Cortex of kidney (tissue), 1 donor: ENCODE measurements at places on chromosomes 4 and X.

DNA sequence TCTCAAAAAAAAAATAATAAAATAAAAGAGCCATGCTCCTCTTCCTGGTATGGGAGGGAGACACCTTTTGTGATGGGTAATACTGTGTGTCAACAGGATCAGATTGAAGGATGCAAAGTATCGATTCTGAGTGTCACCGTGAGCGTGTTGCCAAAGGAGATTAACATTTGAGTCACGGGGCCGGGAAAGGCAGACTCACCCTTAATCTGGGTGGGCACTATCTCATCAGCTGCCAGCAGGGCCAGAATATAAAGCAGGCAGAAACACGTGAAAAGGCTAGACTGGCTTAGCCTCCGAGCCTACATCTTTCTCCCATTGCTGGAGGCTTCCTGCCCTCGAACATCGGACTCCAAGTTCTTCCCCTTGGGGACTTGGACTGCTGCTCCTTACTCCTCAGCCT is 95.4 kb downstream of the SHOX start:
- DNase-seq, result no peak

DNA sequence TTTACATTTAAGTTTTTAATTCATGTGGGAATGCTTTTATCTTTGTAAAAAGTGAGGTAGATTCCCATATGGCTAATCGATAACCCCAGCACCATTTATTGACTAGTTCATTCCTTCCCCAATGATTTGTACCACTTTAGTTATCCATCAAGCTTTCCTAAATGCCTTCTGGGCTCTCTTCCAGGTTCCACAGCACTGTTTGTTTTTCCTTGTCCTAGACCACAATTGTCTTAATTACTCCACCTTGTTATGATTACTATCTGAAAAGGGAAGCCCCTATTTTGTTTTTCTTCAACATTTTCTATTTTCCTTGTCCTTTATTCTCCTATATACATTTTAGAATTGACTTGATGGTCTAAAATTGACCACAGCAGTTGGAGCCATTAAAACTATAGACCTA is 48.5 kb upstream of the GPRIN3 start:
- no peak for DNase-seq

DNA sequence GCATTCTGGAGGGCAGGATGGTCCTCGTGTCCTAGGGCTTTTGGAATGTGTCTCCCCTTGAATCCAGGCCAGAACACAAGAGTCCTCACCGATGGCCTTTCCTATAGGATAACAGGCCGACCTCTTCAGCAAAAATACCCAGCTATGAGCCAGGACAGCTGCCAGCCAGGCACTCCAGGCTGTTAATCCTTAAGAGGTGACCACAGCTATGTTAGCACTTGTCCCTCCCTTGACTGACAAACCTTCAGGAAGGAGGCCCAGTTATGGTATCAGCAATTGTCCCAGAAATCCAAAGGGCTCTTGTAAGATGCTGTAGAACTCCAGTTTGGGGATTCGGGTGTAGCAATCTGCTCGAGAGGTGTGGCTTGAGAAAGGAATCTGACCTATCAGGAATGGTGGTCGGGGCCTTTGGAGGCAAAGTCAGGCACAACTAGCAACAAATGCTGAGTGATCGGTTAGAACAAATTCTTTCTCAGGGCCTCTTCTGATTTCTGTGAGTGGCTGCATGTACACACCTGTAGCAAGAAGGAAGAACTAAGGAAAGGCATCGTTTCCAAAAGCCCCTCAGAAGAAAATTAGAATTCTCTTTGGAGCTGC is 54.6 kb downstream of the PTCHD1 start:
- DNase-seq, result no peak

- DNase-seq, result no peak
These were observed 1.9 kb downstream of the RNF4 start for GRCh38 chr4:2470791-2471190.

GRCh38 chr4:75545526-75545925 is 10.3 kb upstream of the ODAPH start:
- DNase-seq, result no peak

GRCh38 chr4:8788174-8788573 is 83.5 kb downstream of the HMX1 start:
- no peak for DNase-seq

DNA sequence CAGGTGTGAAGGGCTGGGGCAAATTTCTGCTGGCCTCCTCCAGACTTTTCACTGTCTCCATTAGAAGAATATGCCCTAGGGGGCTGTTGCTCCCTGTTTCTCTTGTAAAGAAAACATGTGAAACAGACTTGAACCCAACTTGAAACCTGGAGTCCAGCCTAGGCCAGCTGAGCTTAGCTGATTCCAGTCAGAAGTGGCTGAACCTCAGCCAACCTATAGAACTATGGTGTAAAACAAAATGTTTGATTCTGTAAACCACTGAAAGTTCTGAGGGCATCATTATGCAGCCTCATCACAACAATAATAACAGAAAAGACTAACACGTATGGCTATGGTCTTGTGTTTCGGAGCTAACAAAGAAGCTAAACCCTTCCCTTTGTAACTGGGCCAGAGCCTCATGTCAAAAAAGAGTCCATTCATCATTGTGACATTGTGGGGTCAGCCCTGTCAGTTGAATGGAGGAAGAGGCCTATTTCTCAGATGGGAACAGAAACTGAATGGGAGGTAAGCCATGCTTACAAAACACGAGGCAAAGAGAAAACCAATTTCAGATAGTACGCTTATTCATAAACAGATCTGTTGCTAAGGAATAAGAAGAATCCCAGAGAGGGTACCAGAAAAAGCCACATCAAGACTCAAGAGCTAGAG is 34.1 kb downstream of the SETD7 start:
- no peak for DNase-seq

GRCh38 chr4:23972187-23972586 is 82.3 kb upstream of the PPARGC1A start:
- no peak for DNase-seq

- no peak for DNase-seq
These were observed 241.7 kb upstream of the SPOCK3 start for GRCh38 chr4:167475951-167476350.

DNA sequence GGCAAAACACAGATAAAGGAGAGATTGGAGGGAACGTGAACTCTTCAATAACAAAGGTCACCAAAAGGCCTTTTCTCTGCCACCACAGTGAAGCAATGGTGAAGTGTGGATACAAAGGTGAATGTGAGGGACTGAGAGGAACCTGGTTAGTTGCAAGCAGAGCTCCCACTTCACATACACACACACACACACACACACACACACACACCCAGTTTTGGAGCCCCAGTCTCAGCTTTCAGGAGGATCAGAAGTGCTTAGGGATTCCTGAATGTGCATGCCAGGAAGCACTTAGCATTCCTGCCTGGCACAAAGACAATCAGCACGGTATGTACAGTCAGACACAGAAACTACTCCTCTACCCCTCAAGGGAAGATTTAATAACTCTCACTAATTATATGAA is 71.5 kb downstream of the ARHGEF9 start:
- no peak for DNase-seq

DNA sequence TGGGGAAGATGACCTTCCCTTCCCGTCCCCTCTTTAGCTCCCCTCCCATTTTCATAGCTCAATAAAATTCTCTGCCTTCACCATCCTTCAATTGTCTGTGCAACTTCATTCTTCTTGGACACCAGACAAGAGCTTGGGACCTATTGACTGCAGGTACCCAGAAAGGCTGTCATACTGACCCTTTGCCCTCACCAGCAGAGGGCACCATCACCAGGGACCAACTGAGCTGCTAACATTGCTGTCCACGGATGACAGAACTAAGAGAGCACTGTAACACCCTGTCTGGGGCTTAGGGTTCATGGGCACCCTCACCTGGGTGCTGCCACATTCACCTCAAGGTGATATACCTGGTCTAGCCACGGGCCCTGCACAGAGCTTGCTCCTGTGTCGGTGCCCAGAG is 141.3 kb upstream of the VCX3B start:
- DNase-seq, result no peak

- no peak for DNase-seq
These were observed 102.8 kb downstream of the INPP4B start for GRCh38 chr4:142743121-142743825.
